Stimulated activated CD4-positive, alpha-beta T cell treated with anti-CD3 and anti-CD28 coated beads, Interleukin-4, amount 100 ng/mL, for 48 hours (primary cell): ENCODE measurements at places on chromosomes 4 and X.

DNA sequence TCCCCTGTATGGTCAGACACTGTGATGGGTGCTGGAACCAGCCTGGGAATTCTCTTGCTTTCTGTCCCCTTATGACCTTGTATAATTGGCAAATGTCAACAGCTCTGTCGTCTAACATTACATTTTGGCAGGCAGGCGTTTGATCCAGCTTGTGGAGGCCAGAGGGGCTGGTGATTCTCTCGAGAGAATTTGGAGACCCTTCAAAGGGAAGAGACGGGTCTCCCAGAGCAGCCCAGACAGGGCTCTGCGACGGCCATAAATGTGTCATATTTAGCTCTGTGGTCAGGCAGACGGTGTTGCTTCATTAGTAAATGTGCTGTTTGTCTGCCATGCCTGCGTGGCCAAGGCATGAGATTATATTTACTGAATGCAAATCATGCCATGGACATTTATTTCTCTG lies 68.7 kb downstream of the SORCS2 start:
- DNase-seq = no peak

DNA sequence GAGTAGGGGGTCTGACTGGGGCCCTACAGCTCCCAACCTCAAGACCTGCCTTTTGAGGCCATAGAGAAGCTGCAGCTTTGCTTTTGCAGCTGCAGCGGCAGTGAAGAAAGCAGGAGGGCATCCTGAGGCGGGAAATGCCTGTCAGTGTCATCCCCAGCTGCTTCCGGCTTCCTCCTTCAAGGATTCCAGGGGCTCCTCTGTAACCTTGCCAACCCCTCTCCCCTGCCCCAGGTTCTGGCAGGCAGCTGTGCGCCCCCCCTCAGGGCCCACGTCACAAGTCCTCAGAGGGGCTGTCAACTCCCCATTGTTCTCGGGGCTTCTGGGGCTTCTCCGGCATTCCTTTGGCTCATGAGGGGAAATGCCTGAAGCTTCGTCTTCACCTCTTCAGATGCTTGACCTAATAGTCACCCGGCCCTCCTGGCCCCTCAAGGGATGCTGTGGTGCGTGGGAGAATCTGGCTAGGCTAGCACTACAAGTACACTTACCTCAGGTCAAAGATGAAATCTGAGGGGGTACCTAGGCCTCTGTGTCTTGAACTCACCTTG lies 31.9 kb downstream of the APLN start:
- no peak for DNase-seq

DNA sequence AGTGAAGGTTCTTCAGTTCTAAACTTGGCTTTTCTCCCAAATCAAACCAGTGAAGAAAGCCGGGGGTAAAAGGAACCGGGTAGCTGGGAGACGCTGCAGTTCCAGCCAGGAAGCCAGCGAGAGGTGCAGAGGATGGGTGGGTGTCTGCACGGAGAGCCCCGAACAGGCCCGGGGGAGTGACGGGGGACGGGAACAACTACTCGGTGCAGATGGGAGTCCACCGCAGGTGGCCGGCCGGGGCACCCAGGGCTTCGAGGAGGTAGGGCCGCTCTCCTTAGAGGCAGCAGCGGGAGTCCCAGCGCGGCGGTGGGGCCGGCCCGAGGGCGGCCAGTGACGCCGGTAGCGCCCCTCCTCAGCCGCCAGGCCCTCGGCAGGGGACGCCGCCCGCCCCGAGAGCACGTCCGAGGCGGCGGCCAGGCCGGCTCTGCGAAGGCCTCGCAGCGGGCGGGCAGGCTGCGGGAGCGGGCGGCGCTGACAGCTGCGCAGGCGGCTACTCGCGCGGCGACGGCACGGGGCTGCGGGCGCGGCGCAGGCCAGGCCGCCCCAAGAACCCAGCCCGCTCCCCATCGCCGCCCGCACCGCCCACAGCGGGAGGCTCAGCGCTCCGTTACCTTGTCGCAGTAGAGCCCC lies 449 bp downstream of the FBXL5 start:
- no peak for DNase-seq

GRCh38 chr4:114601304-114602052 lies 2.9 kb downstream of the UGT8 start:
- DNase-seq = no peak

GRCh38 chrX:77087529-77088169 lies 359.5 kb upstream of the FGF16 start:
- no peak for DNase-seq

- DNase-seq = no peak
These were observed 18.8 kb upstream of the SMIM14 start for GRCh38 chr4:39657465-39657864.

GRCh38 chr4:103150677-103151076 lies 47.5 kb downstream of the CENPE start:
- no peak for DNase-seq

GRCh38 chr4:36638273-36638811 lies 356.9 kb downstream of the DTHD1 start:
- DNase-seq = no peak

GRCh38 chr4:7714176-7714575 lies 225.5 kb downstream of the AFAP1 start:
- DNase-seq = no peak

- no peak for DNase-seq
These were observed 22.8 kb downstream of the USP38 start for GRCh38 chr4:143207555-143207954.

DNA sequence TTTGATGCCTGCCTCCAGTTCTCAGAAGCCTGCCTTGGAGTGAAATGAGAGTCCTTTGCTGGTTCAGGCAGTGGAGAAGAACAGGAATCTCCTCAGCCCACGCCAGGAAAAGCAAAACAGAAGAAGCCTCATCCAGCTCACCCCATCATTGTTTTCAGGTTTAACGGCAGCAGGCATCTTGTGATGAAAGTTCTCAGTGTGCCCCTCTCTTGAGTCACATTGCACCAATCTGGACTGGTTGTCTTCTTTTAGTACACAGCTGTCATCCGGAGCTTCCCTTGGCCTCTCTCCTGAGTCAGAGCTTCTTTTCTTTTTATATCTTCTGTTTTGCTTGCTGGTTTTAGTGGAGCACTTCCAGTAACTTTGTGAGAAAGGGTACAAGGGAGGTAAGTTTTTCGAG lies 50.9 kb downstream of the TSPAN7 start:
- no peak for DNase-seq

- DNase-seq = no peak
These were observed 57.2 kb upstream of the MTMR1 start for GRCh38 chrX:150635952-150636351.

GRCh38 chrX:19697416-19697815 lies 182.1 kb upstream of the MAP3K15 start:
- DNase-seq = no peak

DNA sequence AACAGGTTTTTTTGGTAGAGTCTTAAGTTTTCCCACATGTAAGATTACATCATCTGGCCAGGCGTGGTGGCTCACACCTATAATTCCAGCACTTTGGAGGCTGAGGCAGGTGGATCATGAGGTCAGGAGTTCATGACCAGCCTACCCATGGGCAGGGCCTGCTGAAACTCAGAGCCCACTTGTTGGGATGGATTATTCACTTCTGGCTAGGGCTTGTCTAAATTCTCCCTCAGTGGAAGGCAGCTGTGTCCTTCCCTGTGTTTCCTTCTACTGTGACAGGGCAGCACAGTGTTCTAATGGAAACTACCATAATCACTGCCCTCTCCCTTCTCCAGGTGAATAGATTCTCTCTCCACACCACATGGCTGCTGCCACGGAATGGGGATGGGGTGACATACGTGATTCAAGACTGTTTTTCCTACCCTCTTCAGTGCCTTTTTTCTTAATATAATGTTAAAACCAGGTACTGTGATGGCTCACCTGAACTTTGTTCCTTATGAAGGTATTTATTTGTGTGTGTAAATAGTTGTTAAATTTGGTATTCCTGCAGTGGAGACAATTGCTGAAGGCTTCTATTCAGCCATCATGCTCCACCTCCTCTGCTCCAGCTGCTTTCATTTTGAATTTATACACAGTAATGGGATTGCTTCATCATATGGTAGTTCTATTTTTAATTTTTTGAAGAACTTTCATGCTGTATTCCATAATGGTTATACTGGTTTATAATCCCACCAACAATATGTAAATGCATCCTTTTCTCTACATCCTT lies 287.2 kb upstream of the HS3ST1 start:
- DNase-seq = no peak

DNA sequence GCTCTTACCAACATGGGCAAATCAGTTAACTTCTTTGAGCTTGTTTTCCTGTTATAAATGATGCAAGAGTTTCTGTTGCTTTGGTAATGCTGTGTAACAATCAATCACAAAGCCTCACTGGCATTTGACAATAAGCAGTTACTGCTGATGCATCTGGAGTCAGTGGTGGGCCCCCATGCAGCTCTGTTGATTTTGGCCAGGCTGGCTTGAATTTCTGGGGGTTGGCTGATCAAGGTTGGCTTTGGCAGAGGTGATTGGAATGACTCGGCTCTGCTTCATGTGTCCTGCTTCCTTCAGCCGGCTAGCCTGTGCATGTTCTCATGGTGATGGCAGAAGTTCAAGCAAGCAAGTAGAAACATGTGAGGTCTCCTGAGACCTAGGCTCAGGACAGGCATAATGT lies 90.4 kb downstream of the PHEX start:
- no peak for DNase-seq

- DNase-seq = no peak
These were observed 40.5 kb downstream of the TMEM131L start for GRCh38 chr4:153506341-153507309.

DNA sequence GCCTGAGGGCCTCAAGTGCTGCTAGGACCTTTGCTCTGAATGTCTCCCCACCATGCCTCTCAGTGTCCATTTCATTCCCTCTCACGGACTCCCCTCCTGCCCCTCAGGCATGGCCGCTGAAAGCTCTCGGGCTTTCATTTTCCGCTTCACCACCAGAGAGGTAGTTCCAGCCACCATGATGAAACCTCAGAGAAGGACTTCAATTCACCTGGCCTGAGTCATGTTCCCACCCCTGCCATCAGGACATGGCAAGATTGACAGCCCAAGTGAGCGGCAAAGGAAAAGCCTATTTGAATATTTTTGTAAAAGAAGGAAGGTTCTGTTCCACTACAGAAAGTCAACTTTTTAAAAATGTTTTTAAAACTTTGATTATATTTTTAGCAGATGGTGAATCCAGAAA lies 249.3 kb upstream of the GALNT7 start:
- DNase-seq = no peak

- no peak for DNase-seq
These were observed 114.6 kb downstream of the CPZ start for GRCh38 chr4:8707045-8707781.

GRCh38 chrX:9947131-9947794 lies 19.9 kb upstream of the CLDN34 start:
- no peak for DNase-seq

GRCh38 chr4:155667222-155667567 lies 547 bp downstream of the GUCY1A1 start:
- peak; percentile 0 for DNase-seq

DNA sequence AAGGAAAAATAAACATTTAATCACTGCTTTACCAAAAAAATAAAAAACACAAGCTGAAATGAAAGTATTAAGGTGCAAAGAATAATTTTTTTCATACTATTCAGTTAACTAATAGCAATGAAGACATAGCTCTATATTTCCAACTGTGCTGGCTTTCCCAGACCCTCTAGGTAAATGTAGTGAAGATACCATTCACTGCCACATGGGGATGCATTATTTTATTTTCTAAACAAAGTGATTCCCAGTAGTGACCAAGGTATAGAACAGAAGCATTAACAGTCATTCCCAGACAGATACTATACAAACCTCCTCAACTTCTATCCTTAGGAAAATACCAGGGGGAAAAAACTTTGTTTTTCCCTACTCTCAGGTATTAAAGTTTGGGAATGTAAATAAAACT lies 39.4 kb downstream of the ANTXR2 start:
- no peak for DNase-seq

DNA sequence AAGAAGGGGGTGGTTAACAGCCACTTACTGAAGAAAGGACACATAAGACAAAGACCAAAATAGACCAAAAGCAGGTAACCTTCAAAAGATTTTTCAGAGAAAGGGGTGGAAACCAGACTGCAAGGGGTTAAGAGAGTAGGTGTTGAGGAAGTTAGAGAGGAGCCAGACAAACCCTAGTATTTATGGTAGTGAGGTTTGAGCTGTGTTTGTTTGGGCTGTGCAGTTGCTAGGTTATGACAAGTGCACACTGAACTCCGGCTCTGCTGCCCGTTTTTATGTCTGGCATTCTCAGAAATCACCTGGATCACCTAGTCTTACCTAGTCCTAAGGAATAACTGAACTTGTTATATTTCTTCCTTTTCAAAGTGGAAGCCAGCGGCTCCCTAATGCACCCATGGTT lies 22.9 kb upstream of the G3BP2 start:
- no peak for DNase-seq

DNA sequence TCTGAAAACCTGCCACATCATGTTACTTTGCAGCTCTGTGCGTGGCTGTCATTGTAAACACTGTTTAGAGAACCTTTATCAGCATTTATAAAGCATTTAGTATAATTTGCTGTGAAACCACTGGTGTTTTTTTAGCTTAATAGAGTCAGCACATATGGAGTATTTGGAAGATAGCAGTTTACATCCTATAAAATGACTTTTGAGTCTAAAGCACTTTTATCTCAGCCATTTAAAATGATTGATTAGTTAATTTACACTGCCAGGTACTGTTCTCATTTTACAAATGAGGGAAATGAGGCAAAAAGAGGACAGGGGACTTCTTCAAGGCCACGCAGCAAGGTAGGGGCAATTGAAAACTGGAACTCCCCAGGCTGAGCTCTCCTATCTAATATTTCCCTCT lies 181.7 kb downstream of the FRMPD4 start:
- no peak for DNase-seq

DNA sequence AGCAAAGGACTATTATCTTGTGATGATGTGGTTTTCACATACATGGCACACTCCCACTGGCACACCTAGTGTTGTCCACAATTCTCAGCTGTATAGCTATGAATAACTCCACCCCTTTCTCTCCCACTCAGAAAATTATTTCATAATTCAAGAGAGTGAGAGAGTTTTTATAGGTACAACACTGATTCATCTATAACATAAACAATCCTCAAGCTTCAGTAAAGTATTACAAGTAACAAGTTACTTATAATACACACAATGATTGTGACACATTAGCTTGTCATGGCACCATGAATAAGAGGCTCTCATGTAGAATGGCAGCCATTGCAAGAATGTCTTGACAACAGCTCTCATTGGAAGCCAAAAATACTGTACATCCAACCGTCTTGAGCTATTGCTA lies 43.9 kb downstream of the RAB40A start:
- DNase-seq = no peak

DNA sequence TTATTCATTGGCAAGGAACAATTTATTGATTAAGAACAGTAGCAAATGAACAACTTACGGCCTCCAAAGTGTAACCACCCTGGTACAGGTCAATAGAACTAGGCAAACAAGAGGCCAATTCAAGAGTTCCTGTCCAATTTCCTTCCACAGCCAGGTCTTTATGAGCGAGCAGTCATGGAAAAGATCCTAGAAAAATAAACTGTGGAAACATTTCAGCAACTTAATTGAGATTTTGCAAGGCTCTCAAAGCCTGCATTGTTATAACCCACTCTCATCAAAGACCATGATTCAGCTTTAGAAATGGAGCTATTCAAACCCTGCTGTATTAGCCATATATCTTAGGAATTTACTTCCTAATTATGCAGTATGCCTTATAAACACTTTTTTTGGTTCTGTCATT lies 43.6 kb downstream of the UNC5C start:
- no peak for DNase-seq
